ENCODE measurements at places on chromosomes 12 and 14.

DNA sequence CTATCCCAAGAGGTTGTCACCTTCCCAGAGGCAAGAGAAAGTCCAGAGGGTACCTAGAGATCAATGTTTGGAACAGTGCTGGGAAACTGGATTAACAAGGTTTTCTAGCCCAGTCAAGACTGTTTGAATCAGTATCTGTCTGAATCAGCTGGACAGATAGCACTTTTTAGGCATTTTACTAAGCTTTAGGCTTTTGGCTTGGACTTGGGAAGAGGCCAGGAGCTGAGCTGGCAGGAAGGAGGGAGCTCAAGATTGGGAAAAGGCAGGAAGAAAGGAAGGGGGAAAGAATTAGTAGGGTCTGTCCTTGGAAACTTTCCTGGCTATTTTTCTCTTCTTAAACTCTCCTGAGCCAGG lies 8.3 kb downstream of the IKZF4 start:
- no peak for DNase-seq

DNA sequence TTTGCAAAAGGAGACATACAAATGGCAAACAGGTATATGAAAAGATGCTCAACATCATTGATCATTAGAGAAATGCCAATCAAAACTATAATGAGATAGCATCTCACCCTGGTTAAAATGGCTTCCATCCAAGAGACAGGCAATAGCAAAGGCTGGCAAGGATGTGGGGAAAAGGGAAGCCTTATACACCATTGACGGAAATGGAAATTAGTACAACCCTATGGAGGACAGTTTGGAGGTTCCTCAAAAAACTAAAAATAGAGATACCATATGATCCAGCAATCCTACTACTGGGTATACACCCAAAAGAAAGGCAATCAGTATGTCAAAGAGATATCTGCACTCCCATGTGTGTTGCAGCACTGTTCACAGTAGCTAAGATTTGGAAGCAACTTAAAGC lies 17.3 kb upstream of the CKAP4 start:
- no peak for DNase-seq

- peak; percentile 83 for DNase-seq
Observed at GRCh38 chr12:70242695-70243509, at the start of gene CNOT2. Gene CNOT2, plus strand, starts transcription at chr12:70243433. Its CDS starts 34,794 bp downstream, at chr12:70278227.

- DNase-seq, result no peak
Observed at GRCh38 chr12:64618953-64619590, 8.8 kb downstream of the RASSF3 start.

GRCh38 chr14:64038841-64039542 lies 186.2 kb downstream of the SYNE2 start:
- no peak for DNase-seq

DNA sequence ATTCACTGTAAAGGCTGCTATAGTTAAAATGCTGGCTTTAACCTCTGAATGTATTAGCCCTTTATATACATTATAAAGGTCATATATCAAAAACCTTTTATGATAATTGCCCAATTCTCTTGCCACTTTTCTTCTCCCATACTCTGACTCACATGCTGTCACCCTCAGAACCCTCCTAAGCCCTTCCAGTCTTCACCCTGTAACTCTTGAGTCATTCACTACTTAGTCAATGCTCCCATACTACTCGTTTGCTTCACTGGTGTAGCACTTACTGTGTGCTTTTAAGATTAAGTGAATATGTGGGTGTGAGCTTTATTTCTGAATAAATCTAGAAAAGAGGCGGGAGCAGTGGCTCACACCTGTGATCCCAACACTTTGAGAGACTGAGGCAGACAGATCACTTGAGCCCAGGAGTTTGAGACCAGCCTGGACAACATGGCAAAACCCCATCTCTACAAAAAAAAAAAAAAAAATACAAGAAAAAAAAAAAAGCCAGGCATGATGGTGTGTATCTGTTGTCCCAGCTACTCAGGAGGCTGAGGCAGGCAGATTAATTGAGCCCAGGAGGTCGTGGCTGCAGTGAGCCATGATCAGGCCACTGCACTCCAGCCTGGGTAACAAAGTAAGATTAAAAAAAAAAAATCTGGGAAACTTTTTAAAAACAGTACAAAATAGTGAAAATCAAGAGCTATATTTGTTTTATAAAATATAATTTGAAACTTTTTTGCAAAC lies 37.6 kb downstream of the SPATA7 start:
- no peak for DNase-seq

DNA sequence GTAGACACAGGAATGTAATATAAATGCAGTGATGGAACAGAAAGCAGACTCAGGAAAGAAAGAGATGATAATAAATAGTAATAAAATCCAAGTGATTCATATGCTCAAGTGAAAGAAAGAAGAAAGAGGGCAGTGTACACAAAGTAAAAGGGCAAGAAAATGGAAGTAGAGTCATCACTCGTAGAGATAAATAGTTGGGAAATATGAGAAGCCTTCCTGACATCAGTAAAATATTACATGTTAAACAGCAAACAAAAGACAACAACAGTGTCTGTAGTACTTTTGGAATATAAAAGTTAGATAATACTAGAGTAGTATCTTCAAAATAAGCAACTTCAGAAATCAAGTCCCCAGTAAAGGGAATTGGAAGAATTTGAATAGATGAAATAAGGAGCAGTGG lies 412.3 kb downstream of the RAD51B start:
- no peak for DNase-seq

GRCh38 chr12:87054226-87054625 lies 798.0 kb upstream of the MGAT4C start:
- DNase-seq, result no peak

- DNase-seq, result no peak
Observed at GRCh38 chr14:84421621-84422020, 1108.3 kb upstream of the FLRT2 start.

GRCh38 chr14:72755766-72756165 lies 138.1 kb downstream of the DPF3 start:
- no peak for DNase-seq

GRCh38 chr12:121036810-121037326 lies 2.2 kb downstream of the OASL start:
- peak; percentile 46 for DNase-seq

DNA sequence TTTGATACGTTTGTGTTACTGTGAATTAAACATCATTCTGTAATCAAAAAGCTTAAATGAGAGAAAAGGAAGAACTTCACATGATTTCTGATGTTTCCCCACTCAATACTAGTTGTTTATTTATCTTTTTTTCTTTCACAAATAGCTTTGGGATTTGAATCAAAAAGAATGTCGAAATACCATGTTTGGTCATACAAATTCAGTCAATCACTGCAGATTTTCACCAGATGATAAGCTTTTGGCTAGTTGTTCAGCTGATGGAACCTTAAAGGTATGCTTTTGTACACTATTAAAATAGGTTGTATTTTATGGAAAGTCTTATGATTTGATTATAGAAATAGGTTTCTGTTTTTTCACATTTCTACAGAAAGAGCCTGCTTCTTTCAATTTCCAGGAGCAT lies 41.5 kb downstream of the APAF1 start:
- DNase-seq, result no peak

DNA sequence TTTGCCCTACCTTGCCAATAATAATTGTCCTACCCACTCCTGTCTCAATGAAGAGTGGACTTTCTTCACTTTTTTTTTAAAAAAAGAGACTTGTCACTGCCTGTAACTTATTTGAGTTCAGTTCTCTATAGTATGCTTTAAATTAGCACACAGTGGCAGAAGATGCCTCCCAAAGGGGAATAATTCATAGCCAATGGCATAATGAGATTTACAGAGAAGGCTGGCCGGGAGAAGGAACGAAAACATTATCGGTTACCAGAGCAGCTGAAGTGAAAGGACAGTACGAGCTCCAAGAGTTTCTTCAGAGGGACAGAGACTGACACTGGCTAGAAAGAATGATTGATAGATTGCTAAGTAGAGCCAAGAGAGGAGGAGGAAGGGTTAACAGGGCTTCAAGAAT lies 356.3 kb downstream of the EMP1 start:
- no peak for DNase-seq

Measured in activated naive CD4-positive, alpha-beta T cell treated with anti-CD3 and anti-CD28 coated beads, Interleukin-2, amount 50 U/mL, for 72 hours (primary cell).